Stimulated activated CD8-positive, alpha-beta memory T cell treated with anti-CD3 and anti-CD28 coated beads, Interleukin-15, amount 100 ng/mL, for 48 hours (primary cell): ENCODE measurements at places on chromosomes 3 and 15.

- no peak for DNase-seq
Measured at GRCh38 chr3:100358413-100358812, 23.9 kb downstream of the NIT2 start.

GRCh38 chr3:196968233-196969133 lies at the start of gene PIGZ:
TSS of gene PIGZ (minus strand) at chr3:196968833. CDS start at chr3:196952031, 16,802 bp downstream.
- DNase-seq = peak; percentile 8

GRCh38 chr3:180403156-180403555 lies 198.8 kb upstream of the TTC14 start:
- DNase-seq = no peak

DNA sequence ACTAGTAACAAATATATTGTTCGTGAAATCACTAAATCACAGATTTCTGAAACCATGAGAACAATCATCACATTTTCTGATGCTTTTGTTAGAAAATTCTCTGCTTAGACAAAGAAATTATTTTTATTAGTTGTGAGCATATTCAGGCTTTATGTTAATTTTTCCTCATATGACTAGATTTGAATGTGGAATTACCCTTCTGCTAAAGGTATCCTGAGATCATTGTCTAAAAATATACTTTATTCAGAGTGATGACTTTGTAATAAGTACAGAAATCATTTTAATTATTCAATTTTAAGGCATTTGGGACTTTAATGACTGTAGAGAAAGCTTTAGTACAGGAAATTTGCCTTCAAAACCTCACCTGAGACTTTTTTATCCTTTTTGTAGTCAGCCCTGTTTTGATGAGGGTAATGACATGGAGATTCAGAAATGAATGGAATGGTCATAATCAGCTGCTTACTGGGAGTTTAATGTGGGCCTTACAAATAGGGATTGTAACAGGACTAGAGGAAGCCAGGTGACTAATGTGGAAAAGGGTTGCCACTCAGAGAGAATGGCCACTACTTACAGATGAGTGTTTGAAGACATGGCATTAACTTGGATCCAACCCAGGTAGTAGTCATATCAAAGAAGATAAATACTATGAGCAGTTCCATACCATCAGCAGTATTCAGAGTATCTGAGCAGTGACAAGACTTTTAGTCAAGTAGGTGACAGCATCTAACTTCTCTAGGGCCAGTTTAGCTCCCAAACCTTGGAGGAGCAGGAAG lies 148.3 kb downstream of the MBNL1 start:
- DNase-seq = no peak

DNA sequence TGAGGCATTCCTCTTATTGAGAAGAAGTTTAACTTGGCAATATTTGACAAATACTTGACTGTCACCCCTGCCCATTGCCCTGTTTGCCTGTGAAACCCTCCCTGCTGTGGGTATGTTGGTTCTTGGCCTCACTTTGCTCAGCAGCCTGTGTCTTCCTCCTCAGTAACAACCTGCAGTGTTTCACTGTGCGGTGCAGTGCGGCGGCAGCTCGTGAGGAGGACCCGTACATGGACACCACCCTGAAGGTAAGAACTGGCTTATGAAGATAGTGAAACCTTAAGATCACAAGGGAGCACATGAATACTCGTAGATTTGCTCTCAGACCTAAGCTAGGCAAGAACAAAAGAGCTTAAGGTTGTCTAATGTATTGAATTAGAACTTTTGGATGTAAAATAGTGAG lies 21.0 kb downstream of the HPS3 start:
- DNase-seq = no peak

- no peak for DNase-seq
Measured at GRCh38 chr15:71508081-71508682, 302.2 kb upstream of the NR2E3 start.

DNA sequence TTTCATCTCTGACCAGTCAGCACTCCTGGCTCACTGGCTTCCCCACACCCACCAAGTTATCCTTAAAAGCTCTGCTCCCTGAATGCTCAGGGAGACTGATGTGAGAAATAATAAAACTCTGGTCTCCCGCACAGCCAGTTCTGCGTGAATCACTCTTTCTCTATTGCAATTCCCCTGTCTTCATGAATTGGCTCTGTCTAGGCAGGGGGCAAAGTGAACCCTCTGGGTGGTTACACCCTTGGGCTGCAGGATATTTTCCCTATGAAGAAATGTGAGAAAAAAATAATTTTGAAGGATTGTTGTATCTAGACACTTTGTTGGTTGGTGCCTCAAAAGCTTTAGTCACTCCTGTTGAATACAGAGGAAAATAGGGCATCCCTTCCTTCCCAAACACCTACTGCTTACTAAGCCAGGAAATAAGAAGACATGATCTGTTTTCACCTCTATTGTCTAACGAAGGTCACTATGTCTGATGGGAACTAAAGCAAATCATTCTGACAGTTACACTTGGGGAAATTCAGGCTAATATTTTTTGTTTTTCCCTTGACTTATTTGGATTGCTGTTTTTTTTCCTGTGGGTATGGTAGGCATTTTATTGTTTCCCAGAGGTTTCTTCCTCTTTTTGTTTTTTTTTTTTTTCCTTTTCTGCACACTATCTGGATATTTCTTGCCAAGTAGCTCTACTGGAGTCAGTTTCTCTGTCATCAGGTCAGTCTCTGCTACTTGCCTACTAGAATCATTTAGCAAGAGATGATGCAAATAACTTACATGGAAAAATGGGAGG lies 15.3 kb upstream of the TNFSF10 start:
- DNase-seq = no peak

DNA sequence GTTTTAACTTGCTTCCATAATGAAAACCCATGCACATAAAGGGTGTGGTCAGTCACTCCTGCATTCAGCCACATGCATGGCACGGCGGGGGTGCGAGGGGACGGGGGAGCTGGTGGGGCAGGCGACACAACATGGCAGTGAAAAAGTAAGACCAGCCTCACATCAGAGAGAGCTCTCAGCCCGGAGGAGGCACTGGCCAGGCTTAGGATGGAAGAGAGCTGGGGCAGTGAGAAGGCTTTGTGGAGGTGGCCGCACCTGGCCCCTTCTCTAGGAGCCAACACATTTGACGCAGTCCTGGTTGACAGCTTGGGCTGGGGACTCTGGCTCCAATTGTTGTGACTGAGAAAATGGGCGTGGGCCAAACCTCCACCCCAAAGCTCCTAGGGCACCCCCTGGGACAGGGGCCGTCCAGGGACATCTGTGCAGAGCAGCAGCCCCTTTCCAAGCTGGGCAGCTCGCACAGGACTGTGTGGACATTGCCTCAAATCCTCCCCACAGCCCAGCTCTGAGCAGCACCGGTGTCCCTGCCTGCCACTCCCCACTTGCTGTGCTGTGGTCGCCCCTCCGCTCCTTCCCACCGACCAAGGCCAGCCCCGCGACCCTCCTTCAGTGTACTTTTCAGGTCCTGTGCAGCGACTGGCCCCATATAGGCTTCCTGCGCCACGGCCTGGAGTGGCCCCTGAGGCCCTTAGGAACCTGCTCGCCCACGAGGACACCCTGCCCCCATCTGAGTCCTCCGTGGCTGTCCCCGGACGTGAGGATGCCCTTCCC lies 126.0 kb upstream of the IQSEC1 start:
- no peak for DNase-seq

DNA sequence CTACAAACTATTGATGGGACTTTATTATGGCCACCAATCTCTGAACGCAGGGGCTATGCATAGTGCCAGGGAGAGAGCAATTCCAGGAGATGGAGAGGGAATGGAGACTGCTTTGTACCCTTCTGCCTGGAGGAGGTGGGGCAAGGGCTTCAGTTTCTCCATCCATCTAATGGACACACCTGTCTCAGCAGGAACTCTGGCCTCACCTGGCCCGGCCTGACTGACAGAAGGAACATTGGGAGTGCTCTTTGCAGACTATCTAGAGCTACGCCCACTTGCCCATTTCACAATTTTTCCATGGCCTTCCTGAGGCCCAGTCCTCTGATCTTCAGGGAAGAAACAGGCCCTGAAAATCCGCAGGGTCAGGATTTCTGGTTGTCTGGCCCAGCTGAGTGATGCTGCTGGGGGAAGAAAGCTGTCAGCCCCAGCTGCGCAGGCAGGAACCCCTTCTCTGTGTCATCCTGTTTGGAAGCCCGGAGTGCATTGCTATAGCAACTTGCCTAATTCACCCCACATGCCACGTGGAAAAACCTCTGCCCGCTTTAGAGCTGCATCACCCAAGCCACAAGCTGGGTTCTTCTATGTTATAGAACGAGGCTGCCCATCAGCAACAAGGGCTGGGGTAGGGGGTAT lies 6.4 kb downstream of the ITGA11 start:
- DNase-seq = no peak

DNA sequence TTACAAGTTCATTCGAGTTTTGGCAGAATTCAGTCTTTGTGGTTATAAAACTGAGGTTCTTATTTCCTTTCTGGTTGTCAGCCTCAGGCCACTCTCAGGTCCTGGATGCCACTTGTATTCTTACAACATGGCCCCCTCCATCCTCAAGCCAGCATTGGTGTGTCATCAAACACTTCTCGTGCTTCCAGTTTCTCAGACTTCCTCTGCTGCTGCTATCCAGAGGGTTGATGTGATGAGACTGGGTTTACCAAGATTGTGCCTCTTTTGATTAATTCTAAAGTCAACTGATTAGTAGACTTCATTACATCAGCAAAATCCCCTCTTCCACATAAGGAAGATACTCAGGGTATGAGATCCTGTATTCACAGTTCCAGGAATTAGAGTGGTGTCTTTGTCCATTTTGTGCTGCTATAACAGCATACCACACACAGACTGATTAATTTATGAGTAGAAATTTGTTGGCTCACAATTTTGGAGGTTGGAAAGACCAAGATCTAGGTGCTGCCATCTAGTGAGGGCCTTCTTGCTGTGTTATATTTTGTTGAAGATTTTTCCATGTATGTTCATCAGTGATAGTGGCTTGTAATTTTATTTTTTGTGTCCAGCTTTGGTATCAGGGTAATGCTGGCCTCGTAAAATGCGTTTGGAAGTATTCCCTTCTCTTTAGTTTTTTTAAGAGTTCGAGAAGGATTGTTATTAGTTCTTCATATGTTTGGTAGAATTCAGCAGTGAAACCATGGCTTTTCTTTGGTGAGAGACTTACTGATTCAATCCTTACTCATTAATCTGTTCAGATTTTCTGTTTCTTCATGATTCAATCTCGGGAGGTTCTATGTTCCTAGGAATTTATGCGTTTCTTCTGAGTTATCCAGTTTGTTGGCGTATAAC lies 11.1 kb downstream of the LRCH3 start:
- DNase-seq = no peak

- DNase-seq = no peak
Measured at GRCh38 chr3:4997946-4998345, 18.7 kb downstream of the BHLHE40 start.

DNA sequence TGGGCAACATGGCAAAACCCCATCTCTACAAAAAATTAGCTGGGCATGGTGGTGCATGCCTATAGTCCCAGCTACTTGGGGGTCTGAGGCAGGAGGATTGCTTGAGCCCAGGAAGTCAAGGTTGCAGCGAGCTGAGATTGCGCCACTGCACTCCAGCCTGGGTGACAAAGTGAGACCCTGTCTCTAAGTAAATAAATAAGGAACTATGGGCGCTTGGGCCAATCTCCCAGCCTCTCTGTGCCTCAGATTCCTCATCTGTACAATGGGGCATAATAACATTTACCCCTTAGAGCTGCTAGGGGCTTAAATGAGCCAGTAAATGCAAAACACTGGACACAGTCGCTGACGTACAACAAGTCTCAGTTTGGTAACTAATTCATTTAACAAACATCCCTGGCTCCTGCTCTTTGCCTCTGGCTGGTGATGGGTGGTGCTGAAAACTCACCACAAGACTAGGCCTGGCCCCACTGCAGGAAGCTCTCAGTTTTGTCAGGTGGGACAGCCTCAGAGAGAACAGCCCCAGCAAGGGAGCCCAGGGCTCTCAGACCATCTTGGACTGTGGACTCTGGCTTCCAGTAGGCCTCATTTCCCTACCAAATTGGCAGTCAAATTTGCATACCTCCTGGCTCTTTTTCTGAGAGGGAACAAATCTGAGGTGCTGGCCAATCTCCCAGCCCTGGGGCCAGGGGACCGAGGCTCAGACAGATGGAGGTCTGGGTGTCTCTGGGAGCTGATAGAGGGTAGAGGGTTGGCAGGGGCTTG lies 6.4 kb upstream of the TBC1D2B start:
- no peak for DNase-seq

- no peak for DNase-seq
Measured at GRCh38 chr15:71874245-71874644, 63.9 kb downstream of the NR2E3 start.

- DNase-seq = no peak
Measured at GRCh38 chr3:46087871-46088270, 60.6 kb upstream of the XCR1 start.

DNA sequence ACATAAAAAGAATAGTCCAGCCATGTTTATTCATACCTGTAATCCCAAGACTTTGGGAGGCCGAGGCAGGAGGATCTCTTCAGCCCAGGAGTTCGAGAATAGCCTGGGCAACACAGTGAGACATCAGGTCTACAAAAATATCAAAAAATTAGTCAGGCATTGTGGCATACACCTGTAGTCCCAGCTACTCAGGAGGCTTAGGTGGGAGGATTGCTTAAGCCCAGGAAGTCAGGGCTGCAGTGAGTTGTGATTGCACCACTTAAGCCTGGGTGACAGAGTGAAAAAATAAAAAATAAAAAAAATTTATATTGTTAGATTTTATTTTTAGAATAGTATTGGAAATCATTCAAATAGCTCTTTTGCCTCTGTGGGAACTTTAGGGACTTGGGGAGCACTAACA lies 12.8 kb upstream of the TM4SF1 start:
- no peak for DNase-seq

- no peak for DNase-seq
Measured at GRCh38 chr15:71393383-71393782, 278.1 kb downstream of the THSD4 start.

GRCh38 chr15:68821190-68821840 lies 620 bp upstream of the ANP32A start:
- DNase-seq = no peak

DNA sequence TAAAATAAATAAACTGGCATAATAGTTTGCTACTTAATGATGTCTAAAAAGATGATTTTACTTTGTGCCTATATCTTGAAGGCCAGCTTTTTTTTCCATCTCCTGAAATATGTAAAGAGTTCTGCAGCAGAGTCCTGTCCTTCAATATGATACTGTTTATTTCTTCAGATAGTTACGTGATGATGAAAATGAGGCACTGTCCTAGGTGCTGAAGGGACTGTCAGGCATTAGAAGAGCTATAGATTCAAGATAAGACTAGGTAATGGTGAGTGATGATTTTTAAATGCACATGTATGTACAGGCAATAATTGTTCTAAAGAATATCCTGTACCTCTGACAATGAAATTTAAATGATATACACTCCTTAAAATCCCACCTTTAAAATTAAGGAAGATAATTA lies 326.9 kb upstream of the DNAJC19 start:
- DNase-seq = no peak

DNA sequence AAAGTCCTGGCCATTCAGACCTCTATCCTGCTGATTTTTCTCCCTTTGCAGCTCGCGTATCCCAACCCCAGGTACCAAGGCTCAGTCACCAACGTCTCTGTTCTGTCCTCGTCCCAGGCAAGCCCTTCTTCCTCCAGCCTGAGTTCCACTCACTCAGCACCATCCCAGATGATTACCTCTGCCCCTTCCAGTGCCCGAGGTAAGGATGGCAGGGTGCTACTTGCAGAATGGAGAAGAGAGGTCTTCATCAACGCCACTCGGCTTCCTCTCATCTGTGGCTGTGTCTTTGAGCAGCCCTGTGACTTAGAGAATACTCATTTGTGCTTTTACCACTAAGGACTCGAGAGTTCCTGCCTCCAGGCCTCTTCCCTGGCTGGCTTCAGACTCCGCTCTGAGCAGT lies 22.6 kb upstream of the MANF start:
- no peak for DNase-seq
